ENCODE measurements at places on chromosomes 13 and 19.

GRCh38 chr13:109744512-109745051, 41.8 kb downstream of the IRS2 start:
- DNase-seq: no peak

- no peak for DNase-seq
These were observed 60.9 kb downstream of the THSD1 start for GRCh38 chr13:52345048-52345447.

GRCh38 chr13:76790526-76790925, 95.7 kb downstream of the KCTD12 start:
- DNase-seq: no peak

DNA sequence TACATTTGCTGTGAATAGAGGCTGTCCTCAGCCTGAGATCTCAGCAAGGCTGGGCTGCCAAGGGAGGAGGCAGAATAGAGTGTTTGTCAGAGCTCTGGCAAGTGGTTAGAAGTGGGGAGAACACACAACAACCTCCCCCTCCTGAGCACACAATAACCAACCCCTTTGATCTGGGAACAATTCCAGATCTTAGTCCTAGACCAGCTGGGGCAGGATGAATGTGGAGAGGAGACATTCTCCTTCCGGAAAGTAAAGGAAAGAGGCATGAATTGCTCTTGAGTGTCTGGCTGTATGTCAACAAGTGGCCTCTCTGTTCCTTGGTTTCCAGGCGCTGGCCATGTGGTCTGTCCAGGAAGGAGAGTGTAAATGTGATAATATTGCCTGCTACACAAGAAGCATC, 114.9 kb upstream of the TMTC4 start:
- no peak for DNase-seq

DNA sequence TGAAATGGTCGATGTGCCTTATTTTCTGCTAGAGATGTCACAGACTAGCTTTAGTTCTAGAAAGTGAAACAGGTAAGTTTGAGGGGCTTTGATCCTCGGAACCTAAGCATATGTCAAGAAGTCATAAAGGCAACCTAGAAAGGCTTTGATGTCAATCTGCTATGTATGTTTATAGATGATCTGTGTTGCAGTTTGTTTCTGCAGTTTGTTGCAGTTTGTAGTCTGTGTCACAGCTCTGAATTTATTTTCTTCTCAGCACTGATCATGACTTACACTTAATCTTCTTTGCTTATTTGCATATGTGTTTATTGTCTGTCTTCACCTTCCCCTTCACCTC, 5.9 kb downstream of the LSM14A start:
- DNase-seq: no peak

GRCh38 chr13:40537146-40537895, 129.1 kb downstream of the FOXO1 start:
- no peak for DNase-seq

Data from activated gamma-delta T cell treated with anti-CD3 and anti-CD28 coated beads, Interleukin-2, amount 50 U/mL, for 16 hours (primary cell).